ENCODE measurements at places on chromosomes 7 and 10.

DNA sequence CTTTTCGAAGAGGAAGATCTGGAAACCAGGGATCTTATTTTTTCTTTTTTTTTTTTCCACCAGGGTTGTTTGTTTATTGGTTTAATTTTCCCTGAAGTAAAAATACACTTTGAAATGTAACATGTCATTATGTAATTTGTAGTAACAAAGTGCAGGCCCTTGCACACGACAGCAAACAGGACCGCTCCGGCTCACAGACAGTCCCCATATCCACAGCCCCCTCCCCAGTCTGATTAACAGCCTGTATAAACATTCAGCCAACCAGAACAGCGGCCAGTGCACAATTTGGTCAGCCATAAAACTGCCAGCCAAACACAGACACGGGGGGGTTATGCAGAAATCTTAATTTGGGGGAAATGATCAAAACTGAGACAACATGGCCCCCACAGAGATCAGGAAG, 431.6 kb upstream of the NPVF start:
- DNase-seq: no peak

- DNase-seq: no peak
Observed at GRCh38 chr7:92432299-92432946, 14.9 kb upstream of the GATAD1 start.

DNA sequence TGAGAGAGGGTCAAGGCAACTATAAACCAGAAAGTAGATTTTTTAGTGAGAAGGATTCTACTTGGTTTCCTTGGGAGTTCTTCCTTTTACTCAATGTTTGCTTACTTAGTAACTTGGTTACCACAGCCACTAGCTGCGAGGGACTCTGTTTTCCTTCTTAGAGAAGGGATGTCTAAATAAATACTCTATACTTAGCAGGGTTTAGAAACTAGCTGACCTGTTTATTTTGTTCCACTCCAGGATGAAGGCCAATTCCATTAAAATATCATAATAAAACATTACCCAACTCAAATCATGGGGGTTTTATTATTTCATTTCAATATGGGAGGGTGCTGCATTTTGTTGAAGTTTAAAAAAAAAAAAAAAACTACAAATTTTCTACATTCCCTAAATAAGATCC, 87.3 kb downstream of the PPP1R3A start:
- DNase-seq: no peak

DNA sequence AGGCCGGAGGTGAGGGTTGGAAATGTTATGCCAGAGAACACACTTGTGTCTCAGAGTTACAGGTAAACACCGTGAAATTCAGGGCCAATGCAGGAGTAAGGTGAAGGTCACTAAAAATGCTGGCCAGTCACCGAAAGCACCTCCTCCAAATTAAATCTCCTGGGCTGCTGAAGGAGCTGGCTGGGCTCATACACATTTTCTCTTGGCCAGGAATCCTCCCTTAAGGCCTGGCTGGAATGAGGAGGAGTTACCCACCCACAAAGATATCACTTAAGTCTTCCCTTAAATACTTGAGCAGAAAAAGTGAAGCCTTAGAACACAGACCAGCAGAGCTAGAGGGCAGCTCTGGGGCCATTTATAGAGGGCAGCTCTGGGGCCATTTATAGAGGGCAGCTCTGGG, 46.3 kb downstream of the HTRA1 start:
- peak; percentile 14 for DNase-seq

DNA sequence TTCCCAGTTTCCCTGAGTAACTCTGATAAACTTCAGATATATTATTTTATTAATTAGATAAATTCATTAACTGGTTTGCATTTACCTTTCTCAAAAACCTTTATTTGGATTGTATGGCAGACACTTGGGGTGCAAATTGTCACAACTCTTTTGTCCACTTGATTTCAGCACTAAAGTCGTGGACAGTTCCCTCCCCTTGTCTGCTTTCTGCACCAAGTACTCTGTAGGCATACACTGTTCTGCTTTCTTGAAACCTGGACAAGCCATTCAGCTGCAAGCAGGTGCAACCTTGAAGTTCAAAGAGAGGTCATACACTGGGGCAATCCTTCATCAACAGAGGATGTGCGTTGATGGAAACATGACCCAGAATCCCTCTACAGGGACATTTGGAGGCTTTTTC, 162.9 kb downstream of the ARL5B start:
- DNase-seq: no peak

GRCh38 chr10:129601737-129602136, 134.7 kb downstream of the MGMT start:
- no peak for DNase-seq

GRCh38 chr10:124058346-124059003, 34.9 kb downstream of the CHST15 start:
- no peak for DNase-seq

- peak; percentile 78 for DNase-seq
Observed at GRCh38 chr10:124560377-124561105, 98.9 kb downstream of the LHPP start.

GRCh38 chr10:110337906-110338305, 33.2 kb upstream of the SMNDC1 start:
- DNase-seq: no peak

DNA sequence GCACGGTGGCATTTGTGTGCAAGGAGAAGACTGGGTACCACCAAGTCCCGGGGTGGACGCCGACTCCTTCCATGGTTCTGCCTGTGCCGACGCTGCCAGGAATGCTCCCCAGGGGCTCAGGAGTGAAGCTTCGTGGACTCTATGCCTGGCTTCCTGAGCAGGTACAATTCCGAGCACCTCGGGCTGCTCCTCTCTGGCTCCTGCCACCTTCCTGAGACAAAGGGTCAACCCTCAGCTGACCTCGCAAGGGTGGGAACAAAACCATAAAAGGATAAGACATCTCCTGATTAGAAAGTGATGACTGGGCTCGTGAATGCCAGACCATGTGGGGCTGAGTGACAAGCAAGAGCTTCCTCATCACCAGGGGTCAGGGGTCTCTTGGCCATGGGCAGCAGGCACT, 31.8 kb downstream of the CALML3 start:
- peak; percentile 22 for DNase-seq

GRCh38 chr10:28494420-28494819, 38.5 kb upstream of the WAC start:
- no peak for DNase-seq

- no peak for DNase-seq
Observed at GRCh38 chr10:97336942-97337831, 2.7 kb upstream of the FRAT2 start.

- DNase-seq: no peak
Observed at GRCh38 chr10:90458054-90458453, 399.8 kb downstream of the HTR7 start.

- no peak for DNase-seq
Observed at GRCh38 chr7:129780974-129781927, 169.7 kb downstream of the NRF1 start.

- no peak for DNase-seq
Observed at GRCh38 chr7:66832531-66833351, 88.3 kb upstream of the TMEM248 start.

GRCh38 chr10:91629715-91630549, 2.9 kb downstream of the PPP1R3C start:
- no peak for DNase-seq

DNA sequence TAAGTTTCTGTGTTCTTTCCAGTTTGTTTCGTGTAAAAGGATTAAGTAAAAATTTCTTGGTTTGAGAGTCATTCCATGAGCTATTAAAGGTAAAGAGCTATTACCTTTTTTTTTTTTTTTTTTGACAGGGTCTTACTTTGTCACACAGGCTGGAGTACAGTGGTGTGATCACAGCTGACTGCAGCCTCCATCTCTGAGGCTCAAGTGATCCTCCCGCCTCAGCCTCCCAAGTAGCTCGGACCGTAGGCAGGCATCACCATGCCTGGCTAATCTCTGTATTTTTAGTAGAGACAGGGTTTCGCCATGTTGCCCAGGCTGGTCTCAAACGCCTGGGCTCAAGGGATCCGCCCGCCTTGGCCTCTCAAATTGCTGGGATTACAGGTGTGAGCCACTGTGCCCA, 1.4 kb downstream of the SMKR1 start:
- no peak for DNase-seq

GRCh38 chr7:50394315-50394714, 55.8 kb downstream of the FIGNL1 start:
- DNase-seq: no peak

DNA sequence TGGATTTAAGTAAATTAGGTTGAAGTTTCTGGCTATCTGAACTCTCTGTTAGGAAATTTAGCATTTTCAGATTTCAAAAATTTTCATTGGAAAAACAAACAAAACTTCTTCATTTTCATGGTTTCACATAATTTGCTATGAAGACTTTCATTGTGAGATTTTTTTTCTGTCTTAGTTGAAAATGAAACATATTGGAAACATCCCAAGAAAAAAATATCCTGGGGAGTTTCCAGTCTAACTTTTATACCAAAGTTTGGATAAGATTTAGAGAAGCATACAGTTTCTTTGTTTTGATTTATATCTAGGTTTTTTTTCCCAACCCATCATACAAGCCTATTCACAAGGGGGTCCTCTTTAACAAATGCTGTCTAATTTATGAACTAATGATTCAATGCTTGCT, 300.5 kb upstream of the SEMA3A start:
- no peak for DNase-seq

All from Right ventricle myocardium superior (tissue), 1 donor.